Memory B cell (primary cell): ENCODE measurements at places on chromosomes 16 and 17.

DNA sequence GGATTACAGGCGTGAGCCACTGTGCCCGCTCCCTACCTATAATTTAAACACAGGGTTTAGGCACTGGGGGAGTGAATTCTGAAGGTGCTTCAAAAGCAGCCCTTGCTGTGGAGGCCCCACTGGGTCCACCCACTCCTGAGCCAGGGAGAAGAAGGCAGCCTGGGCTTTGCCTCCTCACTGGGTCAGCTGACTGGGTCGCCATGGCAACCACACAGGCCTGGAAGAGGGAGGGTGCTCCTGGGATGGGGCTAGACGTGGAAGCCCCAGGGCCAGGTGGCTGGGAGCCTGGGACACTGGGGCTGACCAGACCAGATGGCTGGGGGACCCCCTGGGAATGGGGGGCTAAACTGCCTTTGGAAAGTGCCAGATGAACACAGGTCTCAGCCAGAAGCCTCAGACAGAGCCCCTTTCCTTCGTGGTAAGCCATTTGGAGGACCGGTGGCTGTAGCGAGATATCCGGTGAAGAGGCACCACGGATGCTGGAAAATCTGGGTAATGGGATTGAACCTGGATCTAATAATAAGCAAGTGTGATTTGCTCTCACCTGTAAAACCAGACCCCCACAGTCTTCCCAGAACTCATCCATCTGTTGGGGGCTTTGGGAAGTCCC is 32.9 kb downstream of the TRARG1 start:
- DNase-seq = no peak

DNA sequence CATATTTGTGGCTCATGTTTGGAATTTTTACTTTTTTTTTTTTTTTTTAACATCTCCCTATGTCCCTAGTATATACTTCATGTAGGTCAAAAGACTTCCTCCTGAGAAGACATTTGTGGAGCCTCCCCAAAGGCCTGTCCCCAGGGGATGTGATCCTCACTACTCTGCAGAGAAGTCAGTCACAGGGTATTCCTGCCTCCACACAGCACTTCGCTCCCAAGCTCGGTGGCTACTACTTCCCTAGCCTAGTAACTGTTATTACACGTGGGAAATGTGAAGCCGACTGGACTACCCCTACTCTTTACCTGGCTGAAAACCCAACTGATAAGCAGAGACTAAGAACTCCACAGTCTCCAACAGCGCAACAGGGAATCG is 116.8 kb downstream of the HIC1 start:
- DNase-seq = no peak

GRCh38 chr17:55267777-55268648 is 3.3 kb downstream of the HLF start:
- DNase-seq = no peak

DNA sequence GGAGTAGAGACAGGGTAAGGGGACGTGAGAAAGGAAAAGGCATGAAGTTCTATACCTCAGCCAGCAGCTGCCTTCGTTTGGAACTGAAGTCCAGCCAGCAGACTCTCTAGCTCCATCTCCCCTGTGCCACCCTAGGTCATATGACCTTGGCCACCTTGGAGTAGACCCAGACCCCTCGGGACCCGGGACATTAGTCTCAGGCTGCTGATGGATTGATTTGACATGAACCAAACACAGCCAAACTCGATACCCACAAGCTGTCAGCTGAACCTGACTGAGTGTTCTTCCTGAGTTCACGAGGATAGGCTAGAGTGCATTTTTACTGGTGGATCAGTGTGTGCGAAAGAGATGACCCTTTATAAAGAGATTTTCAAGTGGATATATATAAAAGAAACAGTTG is 68.5 kb downstream of the YPEL2 start:
- DNase-seq = no peak

- DNase-seq = no peak
Measured at GRCh38 chr16:86089991-86090390, 191.0 kb downstream of the IRF8 start.

DNA sequence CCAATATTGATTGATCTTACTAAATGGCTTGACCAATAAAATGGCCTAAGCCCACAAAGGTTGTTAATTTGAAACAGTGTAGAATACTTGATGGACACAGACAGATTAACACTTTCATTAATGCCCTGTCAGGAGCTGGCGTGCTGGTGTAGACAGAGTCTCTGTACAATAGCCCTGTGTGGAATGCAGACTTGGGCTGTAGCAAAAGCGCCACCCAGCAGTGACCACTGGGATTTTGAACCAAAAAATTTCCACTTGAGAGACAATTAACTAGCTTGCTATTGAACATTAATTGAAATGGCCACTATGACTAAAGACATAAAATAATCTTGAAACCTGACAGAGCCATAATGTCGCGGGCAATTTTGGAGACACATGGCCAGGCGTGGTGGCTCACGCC is 19.7 kb upstream of the GUCY2D start:
- DNase-seq = no peak

- DNase-seq = peak; percentile 19
Measured at GRCh38 chr17:64448665-64449512, at the start of gene MILR1. MILR1 (plus strand) TSS chr17:64449115; CDS start chr17:64449169, 54 bp downstream.

DNA sequence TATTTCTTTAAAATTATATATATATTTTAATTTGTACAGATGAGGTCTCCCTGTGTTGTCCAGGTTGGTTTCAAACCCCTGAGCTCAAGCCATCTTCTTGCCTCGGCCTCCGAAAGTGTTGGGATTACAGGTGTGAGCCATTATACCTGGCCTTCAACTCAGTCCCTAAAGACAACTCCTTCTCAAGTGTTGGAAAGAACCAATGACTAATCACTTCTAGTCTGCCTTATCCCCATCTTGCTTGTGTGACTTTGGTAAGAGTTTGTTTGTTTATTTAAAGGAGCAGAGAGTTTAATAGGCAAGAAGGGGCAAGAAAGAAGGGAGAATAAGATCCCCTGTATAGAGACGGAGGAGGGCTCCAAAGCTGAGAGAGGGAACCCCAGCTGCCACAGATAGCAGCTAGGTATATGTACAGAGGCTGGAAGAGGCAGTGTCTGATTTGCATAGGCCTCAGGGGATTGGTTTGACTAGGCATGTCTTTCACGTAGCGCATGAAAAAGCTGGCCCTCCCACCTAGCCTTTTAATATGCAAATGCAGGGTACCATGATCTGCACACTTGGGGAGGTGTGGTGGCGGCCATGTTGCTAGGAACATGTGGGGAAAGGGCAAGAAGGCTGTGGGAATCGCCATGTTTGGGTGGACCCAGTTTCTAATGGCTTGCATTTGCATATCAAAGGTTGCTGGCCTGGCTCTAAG is 21.5 kb downstream of the ABCC1 start:
- DNase-seq = no peak

- peak; percentile 72 for DNase-seq
Measured at GRCh38 chr17:31858642-31859486, at the start of gene COPRS. COPRS (minus strand) TSS chr17:31859244; CDS start chr17:31859199, 45 bp downstream.

GRCh38 chr16:51022955-51023354 is 128.1 kb downstream of the SALL1 start:
- DNase-seq = no peak

DNA sequence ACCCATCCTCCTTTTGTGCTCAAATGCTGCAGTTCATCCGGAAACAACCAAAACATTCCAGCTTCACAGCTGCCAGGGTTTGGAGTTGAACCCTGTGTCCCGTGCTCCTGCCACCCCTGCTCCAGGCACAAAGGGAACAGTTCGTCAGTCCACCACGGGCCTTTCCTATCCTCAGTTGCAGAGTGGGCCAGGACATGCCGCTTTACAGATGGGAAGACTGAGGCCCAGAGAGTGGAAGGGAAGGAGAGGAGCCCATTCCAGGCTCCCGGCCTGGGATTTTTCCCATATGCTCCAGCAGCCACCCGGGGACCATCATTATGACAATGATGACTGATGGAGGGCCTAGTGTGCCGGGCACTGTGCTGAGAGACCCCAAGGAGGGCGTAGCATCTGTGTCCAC is 27.6 kb downstream of the RAI1 start:
- no peak for DNase-seq

GRCh38 chr16:48054881-48055601 is 100.8 kb downstream of the ABCC12 start:
- peak; percentile 20 for DNase-seq

- DNase-seq = no peak
Measured at GRCh38 chr16:12208341-12209035, 232.0 kb downstream of the SNX29 start.

- DNase-seq = no peak
Measured at GRCh38 chr16:57807252-57807967, 5.1 kb upstream of the KIFC3 start.

DNA sequence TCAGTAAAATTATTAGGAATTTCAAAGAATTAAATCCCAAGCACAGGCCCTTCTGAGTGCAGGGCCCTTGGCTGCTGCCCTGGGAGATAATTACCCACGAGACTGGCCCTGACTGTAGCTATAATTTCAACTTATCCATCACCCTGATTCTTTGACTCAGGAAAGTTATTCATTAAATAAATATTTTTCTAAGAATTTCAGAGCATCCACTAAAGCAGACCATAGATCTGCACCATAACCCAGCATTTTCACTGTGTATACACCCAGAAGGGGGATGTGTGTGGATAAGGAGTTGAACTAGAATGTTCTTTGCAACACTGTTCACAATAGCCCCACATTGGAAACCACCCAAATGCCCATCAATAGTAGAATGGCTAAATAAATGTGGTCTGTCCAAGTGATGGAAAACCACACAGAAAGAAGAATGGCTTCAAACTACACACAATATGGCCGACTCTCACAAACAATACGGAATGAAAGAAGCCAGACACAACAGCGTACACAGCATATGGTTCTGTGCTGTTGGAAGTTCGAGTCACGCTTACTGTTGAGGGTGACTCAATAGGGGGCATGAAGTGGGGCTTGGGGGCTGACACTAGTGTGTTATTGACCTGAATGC is 33.9 kb upstream of the MEAK7 start:
- no peak for DNase-seq

DNA sequence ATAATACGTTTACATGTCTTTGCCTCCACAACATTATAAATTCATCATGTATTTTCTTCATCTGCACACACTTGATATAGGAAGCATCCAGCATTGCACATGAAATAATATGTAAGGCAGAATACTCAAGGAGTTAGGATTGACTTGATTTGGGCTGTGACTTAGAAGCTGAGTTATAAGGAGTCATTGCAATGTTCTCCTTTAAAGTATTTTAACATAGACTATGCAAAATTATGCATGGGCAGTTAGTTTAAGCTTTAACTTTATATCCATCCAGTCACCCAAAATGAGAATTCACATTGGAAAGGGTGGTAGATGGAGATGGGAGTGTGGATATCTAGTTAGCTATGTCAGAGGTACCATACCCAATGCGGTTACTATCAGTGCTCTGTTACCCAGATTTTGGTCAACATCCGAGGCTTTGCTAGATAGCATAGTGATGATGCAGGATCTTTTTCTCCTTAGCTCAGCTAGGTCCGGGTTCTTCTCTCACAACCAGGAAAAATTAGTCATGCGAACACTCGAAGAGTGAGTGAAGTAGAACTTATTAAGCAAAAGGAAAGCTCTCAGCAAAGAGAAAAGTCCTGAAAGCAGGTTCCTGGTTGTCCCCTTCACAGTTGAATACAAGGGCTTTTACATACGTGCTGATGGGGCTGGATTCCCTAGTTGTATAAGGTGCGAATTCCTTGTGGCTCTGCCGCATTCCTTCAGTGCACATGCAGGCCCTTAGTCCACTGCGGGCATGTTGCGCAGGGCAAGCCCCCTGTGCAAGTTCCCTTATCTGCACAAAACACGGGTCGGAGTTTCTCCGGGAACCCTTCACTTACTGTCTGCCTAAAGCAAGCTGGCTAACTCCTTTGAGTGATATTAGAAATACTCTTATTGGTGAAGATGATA is 73.1 kb upstream of the FAM20A start:
- no peak for DNase-seq

DNA sequence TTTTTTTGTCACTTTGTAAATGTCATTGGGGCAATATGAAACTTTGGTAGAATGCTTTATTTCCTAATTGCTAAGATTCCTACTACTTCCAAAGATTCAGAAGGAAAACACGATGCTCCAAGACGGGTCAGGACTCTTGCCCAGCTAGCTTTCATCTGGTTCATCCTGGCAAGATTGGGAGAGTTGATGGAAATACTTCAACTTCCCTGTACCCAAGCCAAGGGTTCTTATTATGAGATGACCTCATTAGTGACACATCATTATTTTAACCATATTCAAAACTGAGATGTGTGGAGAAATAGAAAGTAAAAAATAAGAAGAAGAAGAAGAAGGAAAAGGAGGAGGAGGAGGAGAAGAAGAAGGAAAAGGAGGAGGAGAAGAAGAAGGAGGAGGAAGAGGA is 25.6 kb downstream of the SOX9 start:
- no peak for DNase-seq

DNA sequence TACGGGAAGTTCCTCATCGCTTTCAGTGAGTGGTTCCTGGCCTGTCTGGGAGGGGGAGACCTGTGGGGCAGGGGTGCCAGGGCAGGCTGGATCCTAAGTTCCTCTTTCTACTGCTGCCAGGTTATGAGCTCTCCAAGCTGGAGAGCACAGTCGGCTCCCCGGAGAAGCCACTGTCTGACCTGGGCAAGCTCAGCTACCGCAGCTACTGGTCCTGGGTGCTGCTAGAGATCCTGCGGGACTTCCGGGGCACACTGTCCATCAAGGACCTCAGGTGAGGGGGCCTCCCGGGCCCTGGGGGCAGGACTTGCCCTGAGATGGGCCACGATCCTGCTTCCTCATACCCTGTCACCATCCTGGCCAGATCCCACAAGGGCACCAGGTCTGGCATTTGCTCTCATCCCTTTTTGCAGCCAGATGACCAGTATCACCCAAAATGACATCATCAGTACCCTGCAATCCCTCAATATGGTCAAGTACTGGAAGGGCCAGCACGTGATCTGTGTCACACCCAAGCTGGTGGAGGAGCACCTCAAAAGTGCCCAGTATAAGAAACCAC is 5.1 kb downstream of the PRSS8 start:
- DNase-seq = no peak

GRCh38 chr17:9162275-9162985 is 141.1 kb downstream of the NTN1 start:
- DNase-seq = no peak

GRCh38 chr16:89442990-89443726 is 47.2 kb downstream of the ANKRD11 start:
- DNase-seq = no peak

DNA sequence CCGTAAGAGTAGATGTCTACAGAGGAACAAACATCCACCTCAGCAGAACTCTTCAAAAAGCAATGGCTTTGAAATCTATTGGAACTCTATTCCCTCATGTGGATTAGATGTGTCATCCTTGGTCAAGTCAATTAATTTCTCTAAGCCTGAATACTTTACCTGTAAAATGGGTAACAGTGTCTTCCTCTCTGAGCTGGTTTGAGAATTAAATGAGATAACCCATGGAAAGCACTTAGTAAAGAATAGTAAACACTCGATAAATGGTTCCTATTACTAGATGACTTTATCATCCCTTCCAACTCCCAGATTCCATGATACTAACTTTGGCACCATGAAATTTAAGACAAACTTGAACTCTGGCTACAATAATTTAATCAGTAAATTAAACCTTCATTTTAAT is 89.1 kb downstream of the SKAP1 start:
- no peak for DNase-seq

DNA sequence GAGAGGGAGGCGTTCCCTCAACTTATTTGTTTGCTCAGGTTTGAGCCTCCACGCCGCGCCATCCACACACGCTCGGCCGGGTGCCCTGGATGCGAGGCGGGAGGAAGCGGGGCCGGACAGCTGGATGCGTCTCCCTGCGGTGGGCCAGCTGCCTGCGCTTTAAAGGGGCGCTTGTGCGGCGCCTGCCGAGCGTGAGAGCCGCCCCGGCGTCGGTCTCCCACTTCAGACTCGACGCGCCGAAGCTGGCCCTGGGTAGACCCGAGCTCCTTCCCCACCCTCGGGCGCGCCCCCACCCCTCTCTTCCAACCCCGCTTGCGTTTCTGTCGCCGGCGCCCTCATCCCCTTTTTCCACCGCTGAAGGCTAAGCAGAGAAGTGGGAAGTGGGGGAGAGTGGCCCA is 527 bp upstream of the CHAD start:
- no peak for DNase-seq
